ENCODE measurements at places on chromosomes 12 and 14.

DNA sequence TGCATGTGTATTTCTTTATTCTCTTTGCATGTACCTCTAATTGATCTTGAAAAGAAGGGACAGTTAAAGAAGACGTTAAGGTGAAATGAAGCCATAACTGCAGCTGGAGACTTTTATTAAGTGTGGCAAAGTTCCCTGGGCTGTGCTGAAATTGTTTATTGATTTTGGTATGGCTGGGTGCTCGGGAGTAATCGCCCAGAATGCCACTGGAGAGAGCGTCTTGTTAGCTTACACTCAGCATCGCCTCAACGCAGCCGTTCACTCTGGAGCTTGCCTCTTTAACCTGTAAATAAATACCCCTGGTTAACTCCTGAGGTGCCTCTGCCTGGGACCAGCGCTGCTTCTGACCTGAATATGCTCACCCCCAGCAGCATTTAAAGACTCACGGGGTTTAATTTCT, 98.6 kb downstream of the GPATCH2L start:
- no peak for DNase-seq

DNA sequence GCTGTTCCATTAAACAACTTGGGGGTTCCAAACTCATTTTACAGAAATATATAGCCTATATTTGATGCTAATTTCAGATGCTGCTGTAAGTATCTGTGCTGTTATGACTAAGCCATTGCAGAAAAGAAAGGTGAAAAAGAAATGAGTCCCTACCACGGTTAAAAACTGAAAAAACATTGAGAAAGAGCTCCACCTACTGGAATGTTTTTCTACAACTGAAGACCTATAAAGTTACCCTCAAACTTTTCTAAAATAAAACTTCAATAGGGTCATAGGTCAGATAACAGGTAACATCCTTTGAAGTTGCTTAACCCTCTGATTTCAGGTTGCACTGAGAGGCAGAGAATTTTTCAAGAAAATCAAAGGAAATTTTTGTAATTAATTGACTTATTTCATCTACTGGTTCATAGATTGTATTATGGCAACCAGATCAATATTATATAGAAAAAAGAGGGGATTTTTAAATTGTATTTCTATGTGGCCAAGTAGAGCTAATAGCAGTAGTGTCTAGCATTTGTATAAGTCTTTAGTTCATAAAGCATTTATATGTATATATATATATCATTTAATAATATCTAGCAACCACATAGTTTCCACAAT, 279.9 kb downstream of the RPS29 start:
- no peak for DNase-seq

DNA sequence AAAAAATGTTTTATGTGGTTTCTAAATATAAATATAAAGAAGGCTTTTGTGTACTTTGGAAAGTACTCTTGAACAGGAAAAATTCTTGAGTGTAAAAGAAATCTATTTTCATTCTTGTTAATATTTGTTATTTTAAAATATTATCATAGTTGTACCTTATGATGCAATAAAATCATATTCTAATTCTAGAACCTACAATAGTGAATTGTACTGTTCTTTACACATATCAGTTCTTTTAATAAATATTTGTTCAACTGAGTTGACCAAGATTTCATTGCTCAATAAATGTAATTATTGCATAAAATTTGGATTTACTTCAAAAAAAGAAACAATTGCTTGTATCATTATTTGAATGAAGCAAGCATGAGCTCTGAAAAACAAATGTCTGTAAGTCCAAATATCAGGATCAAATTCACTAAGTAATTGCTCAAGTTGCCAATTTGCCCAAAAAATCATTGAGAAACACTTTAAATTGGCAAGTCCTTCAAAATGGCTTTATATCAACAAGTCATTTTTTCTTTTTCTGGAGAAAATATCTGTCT, 191.6 kb upstream of the SLC16A7 start:
- DNase-seq, result no peak

DNA sequence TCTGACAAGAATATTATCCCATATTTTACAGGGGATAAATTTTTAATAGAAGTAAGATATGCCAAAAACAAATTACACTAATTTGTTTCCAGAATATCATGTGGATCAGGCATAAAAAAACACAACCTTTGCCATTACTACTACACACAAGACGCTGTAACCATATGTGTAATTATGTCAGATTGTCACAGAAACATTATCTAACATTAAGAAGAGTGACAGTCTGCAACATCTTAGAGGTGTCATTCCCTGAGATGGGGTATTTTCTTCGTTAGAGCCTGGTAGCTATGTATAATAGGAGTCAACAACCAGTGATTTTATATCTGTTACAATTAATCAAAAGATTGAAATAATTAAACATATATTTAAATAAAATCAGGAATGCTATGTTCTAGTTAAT, 518.9 kb downstream of the RERGL start:
- DNase-seq, result no peak

DNA sequence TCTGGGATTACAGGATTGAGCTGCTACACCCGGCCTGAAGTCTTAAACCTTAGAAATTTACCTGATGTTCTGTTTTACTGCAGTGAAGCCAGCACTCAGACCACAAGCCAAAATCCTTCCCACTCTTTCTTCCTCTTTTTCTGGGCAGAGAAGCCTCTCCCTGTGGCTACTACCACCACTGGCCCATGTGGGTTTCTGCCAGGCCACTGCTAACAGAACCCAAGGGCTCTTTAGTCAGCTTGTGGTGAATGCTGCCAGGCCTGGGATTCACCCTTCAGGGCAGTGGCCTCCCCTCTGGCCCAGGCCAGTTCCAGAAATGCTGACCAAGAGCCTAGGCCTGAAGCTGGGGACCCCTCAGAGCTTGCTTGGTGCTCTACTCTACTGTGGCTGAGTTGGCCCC, 35.3 kb downstream of the GAS2L3 start:
- DNase-seq, result no peak

DNA sequence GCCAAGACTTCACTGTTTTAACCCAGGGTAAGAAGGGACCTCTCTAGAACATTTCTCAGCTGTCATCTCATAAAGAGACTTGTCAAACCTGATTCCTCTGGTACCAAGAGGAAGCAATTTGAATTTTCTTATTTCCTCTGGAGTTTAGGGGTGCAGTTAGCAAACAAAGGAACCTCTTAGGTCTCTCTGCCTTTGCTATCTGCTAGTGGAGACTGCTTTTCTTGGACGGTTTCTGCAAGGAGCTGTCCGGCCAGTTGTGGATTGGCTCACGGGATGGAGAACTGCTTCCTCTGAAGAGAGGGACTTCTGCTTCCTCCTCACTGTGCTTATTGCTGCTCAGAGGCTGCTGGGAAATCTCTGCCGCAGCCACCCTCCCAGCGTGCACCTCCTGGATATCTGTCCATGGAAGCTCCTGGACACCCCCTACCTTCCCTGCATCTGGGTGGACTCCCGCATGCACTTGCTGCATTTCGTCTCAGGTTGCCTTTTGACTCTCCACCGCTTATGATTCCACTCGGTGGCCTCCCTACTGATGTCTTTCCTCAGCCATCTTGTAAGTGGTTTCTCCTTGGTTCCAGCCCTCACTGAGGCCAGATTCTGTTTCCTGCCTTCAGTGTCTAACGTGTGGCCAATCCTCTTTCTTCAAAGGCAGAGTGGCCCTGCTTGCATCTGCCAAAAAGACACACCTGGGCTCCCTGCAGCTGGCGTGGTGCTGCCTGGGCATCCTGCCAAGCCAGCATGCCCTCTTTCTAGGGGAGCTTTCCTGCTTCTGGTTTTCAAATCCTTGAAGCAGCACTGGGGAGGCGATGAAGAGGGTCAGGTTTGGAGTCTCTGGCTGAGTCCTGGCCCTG, 187.3 kb downstream of the CHST11 start:
- no peak for DNase-seq

GRCh38 chr12:100365411-100365810, 8.5 kb downstream of the SLC17A8 start:
- DNase-seq, result no peak
